ENCODE measurements at places on chromosomes 1 and 21.

- DNase-seq: no peak
- no peaks in the 10 kb centered on the region for H3K36me3 ChIP-seq
- H3K27me3 ChIP-seq: no peaks in the 10 kb centered on the region
- peak overlapping the region; percentile 93 for H3K27ac ChIP-seq
- H3K4me1 ChIP-seq: peaks cover 16% of the 10 kb centered on the region
Measured at GRCh38 chr1:155191904-155192303, 15.8 kb downstream of the THBS3 start.

DNA sequence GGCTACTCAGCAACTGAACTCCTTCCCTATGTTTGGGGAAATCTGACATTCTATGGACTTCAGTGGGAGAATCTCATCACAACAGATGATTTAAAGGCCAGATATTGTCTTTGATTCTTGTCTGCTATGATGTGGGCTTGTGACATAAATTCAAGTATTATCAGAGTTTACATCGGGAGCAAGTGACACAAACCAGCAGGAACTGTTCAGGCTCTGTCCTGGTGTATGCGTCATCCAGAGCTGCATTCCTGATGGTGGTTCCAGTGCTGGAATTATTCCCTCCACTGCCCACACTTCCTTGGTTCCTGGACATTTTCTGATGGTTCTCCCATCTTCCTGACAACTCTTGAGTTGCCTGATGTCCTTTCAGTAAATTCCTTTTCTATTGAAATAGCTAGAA lies 10.8 kb upstream of the LSM10 start:
- no peak overlapping the region for H3K4me3 ChIP-seq
- no peaks in the 10 kb centered on the region for H3K4me1 ChIP-seq
- no peaks in the 10 kb centered on the region for H3K27me3 ChIP-seq
- H3K27ac ChIP-seq: no peak overlapping the region
- H3K36me3 ChIP-seq: no peaks in the 10 kb centered on the region

GRCh38 chr1:221089803-221090202 lies 210.6 kb downstream of the HLX start:
- H3K4me3 ChIP-seq: no peak overlapping the region
- no peaks in the 10 kb centered on the region for H3K4me1 ChIP-seq
- H3K27me3 ChIP-seq: no peaks in the 10 kb centered on the region

DNA sequence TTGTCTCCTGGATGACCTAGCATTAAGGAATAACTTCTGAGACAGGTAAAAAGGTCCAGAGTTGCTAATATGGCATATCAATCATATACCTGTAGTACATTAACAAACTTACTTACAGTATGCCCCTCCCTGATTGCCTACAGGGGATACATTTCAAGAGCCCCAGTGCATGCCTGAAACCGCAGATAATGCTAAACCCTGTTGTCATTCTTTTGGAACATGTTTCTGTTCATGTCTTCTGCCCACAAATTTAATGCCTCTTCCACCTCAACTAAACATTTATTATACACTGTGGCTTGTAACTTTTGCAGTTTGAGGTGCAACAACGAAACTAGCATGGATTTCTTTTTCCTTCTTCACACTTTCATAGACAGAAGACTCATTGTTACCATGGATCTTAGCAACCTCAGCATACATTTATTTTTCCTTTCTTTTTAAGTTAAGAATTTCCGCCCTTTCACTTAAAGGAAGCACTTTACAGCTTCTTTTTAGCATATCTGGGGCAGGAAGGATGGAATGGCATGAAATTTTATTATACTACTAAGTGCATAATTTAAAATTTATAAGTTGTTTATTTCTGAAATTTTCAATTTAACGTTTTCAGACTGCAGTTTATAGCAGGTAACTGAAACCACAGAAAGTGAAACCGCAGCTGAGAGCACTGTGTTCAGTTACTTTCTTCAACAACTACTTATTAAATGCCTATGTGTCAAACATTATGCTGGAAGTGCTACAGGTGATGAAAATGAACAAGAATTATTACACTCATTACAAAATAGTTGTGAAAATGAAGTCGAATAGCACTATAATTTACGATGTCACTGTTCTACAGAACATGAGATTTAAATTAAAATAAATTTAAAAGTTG lies 25.3 kb downstream of the F13B start:
- no peak for DNase-seq
- no peak overlapping the region for H3K27ac ChIP-seq
- H3K36me3 ChIP-seq: no peaks in the 10 kb centered on the region

DNA sequence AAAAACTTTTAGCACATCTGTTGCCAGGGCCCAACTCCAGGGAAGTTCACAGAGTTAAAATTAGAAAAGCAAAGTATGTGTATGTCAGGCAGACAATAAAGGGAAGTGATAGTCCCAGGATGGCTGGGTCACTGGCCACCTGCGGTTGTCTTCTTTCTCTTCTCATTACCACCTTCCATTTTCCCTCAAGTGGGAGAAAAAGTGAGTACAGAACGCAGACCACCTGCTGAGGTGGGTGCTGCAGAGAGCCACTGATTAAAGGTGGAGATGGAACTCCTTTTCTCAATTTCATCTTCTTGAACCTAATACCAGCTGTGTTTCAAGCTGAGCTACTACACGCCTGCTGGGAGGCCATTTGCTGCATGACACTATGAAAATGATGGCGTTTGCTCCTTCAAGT lies 88.8 kb upstream of the PDE4B start:
- no peak for DNase-seq
- no peak overlapping the region for H3K4me3 ChIP-seq
- H3K4me1 ChIP-seq: no peaks in the 10 kb centered on the region
- H3K27ac ChIP-seq: no peak overlapping the region
- no peaks in the 10 kb centered on the region for H3K27me3 ChIP-seq

- H3K4me1 ChIP-seq: no peaks in the 10 kb centered on the region
- H3K4me3 ChIP-seq: no peak overlapping the region
- no peaks in the 10 kb centered on the region for H3K27me3 ChIP-seq
- H3K36me3 ChIP-seq: no peaks in the 10 kb centered on the region
- no peak for DNase-seq
Measured at GRCh38 chr21:35206141-35207125, 157.3 kb upstream of the RUNX1 start.

DNA sequence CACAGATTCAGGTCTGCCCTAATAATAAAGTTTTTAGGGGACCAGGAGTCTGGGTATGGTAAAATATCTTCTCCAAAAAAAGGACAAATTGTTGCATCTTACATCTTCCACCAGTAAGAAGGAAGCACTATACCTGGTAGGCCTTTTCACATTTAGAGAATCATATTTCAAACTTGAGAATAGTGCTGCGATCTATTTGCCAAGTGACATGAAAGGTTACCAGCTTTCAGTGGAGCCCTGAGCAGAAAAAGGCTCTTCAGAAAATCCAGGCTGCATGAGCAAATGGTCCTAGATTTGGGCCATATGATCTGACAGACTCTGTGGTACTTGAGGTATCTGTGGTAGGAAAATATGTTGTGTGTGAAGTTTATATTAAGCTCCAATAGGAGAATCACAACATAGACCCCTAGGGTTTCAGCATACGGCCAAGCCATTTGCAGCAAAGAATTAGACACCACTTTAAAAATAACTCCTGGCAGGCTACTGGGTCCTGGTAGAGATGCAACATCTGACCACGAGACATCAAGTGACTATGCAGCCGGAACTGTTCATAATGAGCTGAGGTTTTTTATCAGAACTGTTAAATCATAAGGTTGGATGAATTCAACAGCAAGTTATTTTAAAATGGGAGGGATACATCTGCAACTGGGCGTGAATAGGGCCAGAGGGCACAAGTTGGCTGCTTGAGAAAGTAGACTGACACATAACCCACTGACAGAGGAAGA lies 38.6 kb upstream of the CCDC190 start:
- DNase-seq: no peak
- H3K4me1 ChIP-seq: no peaks in the 10 kb centered on the region
- no peak overlapping the region for H3K4me3 ChIP-seq
- H3K36me3 ChIP-seq: no peaks in the 10 kb centered on the region
- H3K27ac ChIP-seq: no peak overlapping the region

GRCh38 chr1:18158714-18159113 lies 51.1 kb downstream of the IGSF21 start:
- DNase-seq: no peak
- no peak overlapping the region for H3K4me3 ChIP-seq
- H3K27me3 ChIP-seq: no peaks in the 10 kb centered on the region
- H3K27ac ChIP-seq: no peak overlapping the region

DNA sequence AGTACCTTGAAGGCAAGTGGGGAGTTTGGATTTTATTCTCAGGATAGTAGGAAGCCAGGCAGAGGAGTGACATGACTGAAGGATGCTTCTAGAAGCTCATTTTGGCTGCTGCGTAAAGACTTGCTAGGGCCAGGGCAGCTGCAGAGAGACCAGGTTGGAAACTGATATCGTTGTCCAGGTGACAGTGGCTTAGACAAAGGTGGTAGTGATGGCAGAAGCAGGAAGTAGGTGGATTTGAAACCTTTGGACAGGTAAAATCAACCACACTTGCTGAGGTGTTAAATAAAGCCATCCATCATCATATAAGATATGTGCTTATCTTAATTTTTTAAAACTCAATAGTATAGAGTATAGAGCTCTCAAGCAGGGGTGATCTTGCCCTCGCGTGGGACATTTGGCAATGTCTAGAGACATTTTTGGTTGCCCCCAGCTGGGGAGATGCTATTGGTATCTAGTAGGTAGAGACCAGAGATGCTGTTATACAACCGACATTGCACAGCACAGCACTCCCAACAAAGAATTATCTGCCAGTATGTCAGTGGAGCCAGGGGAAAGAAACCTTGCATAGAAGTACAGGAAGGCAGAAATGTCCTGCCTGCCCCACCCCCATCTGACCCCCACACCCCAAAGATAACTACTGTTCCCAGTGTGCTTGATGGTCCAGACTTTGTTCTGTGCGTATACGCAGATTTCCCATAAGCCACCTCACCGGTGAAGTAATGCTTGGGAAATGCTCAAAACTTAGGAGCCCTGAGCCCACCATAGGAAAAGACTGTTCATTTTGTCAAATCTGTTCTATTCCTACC lies 31.1 kb downstream of the TMEM51 start:
- no peak overlapping the region for H3K27ac ChIP-seq
- peaks cover 19% of the 10 kb centered on the region for H3K4me1 ChIP-seq
- no peaks in the 10 kb centered on the region for H3K36me3 ChIP-seq
- peak; percentile 36 for DNase-seq
- H3K4me3 ChIP-seq: no peak overlapping the region
- no peaks in the 10 kb centered on the region for H3K27me3 ChIP-seq

GRCh38 chr21:22250355-22250754 lies 1252.1 kb downstream of the NCAM2 start:
- H3K27me3 ChIP-seq: no peaks in the 10 kb centered on the region
- H3K4me3 ChIP-seq: no peak overlapping the region
- H3K36me3 ChIP-seq: no peaks in the 10 kb centered on the region
- DNase-seq: no peak
- H3K4me1 ChIP-seq: no peaks in the 10 kb centered on the region

DNA sequence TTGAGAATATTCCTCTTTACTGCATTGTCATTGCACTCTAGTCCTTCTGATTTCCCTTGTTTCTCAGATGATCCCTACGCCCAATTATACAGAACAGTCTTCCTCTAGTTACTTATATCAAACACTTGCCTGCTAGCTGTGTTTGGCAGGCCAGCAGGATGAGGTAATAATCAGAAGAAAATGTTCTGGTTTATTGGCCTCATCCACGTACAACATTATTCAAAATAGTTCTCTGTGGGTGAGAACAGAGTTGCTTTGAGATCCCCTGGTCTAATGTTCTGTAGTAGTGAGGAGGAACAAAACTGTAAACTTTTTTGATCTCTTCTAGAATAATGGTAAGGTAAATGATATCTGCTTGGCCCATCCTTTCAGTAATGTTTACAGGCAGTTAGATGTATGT lies 22.3 kb upstream of the C1orf105 start:
- no peak overlapping the region for H3K4me3 ChIP-seq
- no peak for DNase-seq
- H3K36me3 ChIP-seq: no peaks in the 10 kb centered on the region
- H3K27me3 ChIP-seq: no peaks in the 10 kb centered on the region
- no peaks in the 10 kb centered on the region for H3K4me1 ChIP-seq

DNA sequence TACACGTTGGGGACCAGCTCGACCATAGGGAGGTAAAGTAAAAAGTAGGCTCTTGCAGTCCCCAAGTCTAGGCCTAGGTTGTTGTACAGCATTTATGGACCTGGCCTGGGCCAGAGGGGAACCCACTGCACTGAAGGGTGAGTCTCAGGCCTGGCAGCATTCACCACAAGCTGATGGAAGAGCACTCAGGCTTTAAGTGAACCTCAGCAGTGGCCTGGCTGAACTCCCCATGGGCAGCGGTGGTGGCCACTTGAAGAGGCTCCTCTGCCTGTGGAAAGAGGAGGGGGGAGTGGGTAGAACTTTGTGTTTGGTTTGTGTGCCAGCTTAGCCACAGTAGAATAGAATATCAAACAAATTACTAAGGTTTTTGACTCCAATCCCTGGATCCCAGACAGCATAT lies 176.2 kb upstream of the PRMT6 start:
- H3K36me3 ChIP-seq: no peaks in the 10 kb centered on the region
- no peak overlapping the region for H3K4me3 ChIP-seq
- no peak for DNase-seq
- H3K27me3 ChIP-seq: no peaks in the 10 kb centered on the region

GRCh38 chr1:10965546-10966226 lies 46.8 kb upstream of the TARDBP start:
- no peaks in the 10 kb centered on the region for H3K27me3 ChIP-seq
- no peak overlapping the region for H3K27ac ChIP-seq
- H3K36me3 ChIP-seq: no peaks in the 10 kb centered on the region
- H3K4me3 ChIP-seq: no peak overlapping the region
- no peaks in the 10 kb centered on the region for H3K4me1 ChIP-seq

Data from colonic mucosa (tissue), 4 donors.